Kidney epithelial cell (primary cell): ENCODE measurements at places on chromosomes 1 and 21. TPM values are rescaled to one million over a fixed set of nuclear protein-coding genes. Genes with fewer than 3 reads are reported as not detected.

DNA sequence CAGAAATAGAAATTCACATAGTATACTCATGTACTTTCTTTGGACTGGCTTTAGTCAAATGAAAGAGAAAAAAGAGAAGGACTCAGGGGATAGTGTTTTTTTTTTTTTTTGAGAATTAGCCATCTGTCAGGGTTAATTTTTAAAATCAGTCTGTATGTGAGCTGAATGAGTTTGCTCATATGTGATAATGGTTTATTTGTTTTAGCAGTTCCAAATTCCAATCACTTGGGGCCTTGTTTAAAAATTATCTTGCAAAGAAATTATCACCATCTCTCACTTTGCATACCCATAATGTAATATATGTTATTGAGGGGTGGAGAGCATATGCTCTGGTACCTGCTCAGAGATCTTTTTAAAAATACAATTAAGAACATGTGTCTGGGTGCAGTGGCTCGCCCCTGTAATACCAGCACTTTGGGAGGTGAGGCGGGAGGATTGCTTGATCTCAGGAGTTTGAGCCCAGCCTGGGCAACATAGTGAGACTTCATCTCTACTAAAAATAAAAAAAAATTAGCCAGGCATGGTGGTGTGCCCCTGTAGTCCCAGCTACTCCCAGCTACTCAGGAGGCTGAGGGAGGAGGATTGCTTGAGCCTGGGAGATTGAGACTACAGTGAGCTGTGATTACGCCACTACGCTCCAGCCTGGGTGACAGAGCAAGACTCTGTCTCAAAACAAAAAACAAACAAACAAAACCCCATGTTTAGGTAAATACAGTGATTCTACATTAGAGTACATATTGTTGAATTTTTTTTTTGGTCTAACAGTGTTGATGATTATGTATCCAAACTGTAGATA is 19.7 kb downstream of the GNAI3 start:
- no peak for DNase-seq

DNA sequence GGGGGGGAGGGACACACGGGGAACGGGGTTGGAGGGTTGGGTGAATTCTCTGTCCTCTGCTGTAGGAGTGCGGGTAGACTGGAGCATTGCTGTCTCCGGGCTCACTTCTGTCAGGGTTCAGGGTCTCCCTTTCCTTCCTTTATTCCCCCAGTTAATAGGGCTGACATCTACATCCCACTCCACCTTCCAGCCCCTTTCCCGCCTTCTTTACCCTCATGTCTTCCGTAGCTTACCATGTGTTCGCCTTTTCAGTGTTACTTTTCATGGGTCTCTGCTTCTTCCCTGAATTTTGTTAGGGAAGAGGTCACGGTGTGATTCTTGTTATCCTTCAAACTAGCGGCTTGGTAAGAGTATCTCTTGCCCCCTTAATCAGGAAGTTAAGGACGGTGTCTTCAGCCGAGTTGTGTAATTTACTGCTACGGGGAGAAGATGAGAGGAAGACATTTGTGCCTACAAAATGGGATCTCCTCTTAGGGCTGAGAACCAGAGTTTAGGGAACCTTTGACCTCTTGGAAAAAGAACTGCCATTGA is 917 bp downstream of the RAP1A start:
- no peak for DNase-seq

GRCh38 chr21:37244501-37245095 is 22.5 kb downstream of the VPS26C start:
- DNase-seq: no peak

GRCh38 chr1:53562981-53563379 is 103.8 kb downstream of the DMRTB1 start:
- no peak for DNase-seq

DNA sequence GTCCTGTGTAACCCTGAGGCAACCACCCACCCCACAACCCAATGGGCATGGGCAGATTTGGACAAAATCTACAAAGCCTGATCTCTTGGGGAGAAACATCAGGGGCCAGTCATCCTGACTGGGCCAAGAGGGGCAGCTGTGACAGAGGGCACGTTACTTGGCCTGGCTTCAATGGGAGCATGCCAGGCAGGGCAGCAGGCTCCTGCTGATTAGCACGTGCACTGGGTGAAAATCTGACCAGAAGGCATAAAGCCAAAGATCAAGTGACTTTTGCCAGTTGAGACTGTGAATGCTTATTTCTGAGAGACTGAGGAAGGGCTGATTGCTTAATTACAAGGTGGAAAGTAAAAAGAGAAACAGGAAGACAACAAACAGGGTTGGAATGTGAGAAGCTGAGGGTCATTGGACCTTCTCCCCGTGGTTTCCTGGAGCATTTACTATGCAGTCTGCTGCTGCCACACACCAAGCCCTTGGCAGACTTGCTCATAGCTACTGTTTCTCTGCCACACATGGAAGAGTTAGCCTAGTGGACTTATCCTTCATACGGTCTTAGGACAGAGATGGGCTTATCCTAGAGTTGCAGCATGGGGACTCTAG is 39.8 kb upstream of the TNR start:
- DNase-seq: no peak

GRCh38 chr1:89708751-89709375 is 75.9 kb downstream of the LRRC8C start:
- no peak for DNase-seq

Gene S100A7A
- total RNA-seq: not detected in 2 replicates

Gene GJB4
- 0.89 and 1.3 TPM in 2 replicates for total RNA-seq

Gene LMNA
- 251 and 280 TPM in 2 replicates for total RNA-seq

Gene HSD3B2
- not detected in 2 replicates for total RNA-seq

Gene OR2L5
- not detected in 2 replicates for total RNA-seq
